PC-9 (cell line): ENCODE measurements at places on chromosomes 3 and 15. TPM values are rescaled to one million over a fixed set of nuclear protein-coding genes. Genes with fewer than 3 reads are reported as not detected.

- DNase-seq, result no peak
Measured at GRCh38 chr3:191030929-191031328, 168.1 kb upstream of the OSTN start.

DNA sequence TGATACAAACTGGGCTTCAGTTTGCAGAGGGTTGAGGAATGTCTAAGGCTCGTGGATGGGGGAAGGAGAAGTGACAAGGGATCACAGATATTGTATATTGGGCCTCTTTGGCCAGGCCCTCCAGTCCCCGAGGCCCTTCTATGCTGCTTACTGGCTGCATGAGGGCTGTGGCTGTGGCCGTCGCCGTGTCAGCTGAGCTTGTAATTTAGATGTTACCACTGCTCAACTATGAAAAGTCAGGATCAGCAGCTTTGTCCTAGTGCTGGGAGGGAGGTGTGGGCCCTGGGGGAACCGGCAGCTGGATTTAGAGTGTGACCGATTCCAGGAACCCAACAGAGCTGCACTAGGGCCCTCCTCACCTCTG, 51.6 kb downstream of the CACNA1D start:
- DNase-seq, result no peak

DNA sequence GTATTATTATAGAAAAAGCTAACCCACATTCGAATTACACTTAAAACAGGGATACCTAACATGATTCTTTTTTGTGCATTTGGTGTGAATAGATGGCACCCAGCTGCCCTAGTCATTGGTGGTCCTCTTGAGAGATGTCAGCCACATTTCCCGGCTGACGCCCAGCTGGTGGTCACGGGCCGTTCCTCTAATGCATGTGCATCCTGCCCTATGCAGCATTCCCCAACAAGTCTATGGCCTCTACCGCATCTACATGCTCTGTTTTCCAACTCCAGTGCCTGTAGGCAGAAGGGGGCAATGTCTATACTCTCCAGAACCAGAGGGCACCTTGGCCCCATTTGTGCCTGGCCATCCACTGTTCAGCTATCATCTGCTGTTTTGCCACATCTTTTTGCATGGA, 78.6 kb upstream of the PRICKLE2 start:
- DNase-seq, result no peak

DNA sequence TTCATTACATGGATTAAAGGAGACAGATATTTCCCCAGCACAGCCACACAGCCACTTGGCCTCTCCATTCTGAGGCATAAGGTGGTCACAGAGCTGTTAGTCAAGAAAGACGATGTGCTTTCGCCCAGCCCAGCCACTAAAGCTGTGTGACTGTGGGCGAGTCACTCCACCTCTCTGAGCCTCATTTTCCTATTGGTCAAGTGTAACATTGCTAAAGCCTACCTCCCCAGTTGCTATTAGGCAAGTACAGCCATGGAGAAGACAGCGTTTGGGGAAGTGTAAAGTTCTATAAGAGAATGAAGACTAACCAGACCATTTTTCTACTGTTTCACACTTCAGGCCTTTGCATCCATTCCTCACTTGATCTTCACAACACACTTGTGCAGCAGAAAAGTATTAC, 24.1 kb downstream of the TMEM40 start:
- no peak for DNase-seq

DNA sequence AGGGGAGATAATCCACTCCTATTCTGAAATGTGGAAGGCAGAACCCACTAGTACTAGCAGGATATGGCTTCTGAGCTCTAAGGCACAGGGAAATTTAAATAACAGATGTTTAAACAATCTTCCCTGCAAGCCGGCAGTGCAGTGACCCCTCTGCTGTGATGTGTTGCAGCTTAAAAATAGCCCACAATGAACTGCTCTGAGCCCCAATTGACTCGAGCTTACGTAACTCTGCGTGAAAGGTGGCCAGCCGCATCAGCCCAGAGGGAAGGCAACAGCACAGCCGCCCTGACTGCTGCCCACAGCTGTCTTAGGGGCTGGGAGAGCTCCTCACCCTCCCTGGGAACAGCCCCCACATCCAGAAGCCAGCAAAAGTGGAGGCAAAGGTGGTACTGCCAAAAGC, 12.5 kb upstream of the CAMKV start:
- no peak for DNase-seq

- DNase-seq, result peak; percentile 87
Measured at GRCh38 chr15:100721758-100722550, 119.6 kb downstream of the ASB7 start.

- DNase-seq, result no peak
Measured at GRCh38 chr3:119401503-119402440, 61.6 kb downstream of the TMEM39A start.

GRCh38 chr3:53274938-53275605, 19.2 kb upstream of the TKT start:
- no peak for DNase-seq

DNA sequence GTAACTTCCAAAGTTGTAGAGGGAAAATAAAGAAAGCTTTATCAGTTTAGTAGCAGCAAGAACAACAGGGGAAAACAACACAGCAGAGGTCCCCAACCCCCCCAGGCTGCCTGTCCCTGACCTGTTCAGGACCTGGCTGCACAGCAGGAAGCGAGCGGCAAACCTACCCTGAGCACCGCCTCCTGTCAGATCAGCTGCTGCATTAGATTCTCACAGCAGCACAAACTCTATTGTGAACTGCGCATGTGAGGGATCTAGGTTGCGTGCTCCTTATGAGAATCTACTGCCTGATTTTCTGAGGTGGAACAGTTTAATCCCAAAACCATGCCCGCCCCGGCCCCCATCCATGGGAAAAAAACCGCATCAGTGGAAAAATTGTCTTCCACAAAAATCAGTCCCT, 40.3 kb downstream of the USP50 start:
- DNase-seq, result no peak

GRCh38 chr3:147712357-147712756, 303.2 kb downstream of the ZIC1 start:
- DNase-seq, result no peak

- no peak for DNase-seq
Measured at GRCh38 chr3:99921986-99922385, 104.3 kb downstream of the CMSS1 start.

DNA sequence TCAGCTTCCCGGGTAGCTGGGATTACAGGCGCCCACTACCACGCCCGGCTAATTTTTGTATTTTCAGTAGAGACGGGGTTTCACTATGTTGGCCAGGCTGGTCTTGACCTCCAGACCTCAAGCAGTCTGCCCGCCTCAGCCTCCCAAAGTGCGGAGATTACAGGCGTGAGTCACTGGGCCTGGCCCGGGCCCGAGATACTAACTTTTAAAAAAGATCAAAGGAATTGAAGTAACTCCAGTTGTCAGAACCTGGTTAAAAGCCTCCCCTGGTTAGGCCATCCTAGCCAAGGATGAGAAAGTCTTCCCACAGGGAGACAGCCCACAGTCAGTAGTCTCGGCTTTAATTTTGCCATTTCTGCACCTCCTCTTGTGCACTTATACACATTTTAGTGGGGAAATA, 212.3 kb upstream of the MCTP2 start:
- no peak for DNase-seq

DNA sequence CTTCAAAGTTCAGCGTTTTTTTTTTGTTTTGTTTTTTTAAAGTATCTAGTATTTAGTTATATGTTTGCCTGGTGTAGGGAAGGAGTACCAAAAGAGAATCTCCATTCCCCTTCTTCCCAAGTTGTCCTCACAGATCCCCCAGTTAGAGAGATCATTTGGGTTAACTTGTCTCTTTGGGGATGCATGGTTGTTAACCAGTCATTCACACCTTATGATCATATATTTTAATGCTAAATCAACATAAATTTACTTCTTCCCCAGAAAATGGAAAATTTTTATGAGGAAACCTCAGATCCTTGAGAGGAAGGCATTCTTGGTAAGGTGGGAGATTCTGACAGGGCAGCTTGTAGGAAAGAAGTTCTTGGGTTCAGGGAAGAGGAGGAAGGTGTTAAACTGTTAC, 1.5 kb upstream of the MGA start:
- DNase-seq, result no peak

DNA sequence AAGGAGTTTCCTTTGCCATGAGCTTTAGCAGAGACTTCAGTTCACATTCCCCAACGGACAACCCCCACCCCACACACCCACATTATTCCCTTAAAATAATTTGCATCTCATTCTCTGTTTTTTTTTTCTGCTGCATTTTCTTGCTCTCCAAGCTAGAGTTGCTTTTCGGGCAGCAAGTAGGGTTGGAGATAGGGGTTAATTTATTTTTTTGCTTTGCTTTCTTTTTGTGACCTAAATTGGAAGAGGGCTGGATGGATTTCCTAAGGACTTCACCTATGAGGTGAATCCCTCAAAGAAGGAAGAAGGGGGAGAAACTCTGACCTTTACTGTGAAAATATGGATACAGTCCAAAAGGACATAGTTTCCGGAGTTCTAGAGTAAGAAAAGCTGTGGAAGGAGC, 6.6 kb downstream of the SOX2 start:
- DNase-seq, result no peak

DNA sequence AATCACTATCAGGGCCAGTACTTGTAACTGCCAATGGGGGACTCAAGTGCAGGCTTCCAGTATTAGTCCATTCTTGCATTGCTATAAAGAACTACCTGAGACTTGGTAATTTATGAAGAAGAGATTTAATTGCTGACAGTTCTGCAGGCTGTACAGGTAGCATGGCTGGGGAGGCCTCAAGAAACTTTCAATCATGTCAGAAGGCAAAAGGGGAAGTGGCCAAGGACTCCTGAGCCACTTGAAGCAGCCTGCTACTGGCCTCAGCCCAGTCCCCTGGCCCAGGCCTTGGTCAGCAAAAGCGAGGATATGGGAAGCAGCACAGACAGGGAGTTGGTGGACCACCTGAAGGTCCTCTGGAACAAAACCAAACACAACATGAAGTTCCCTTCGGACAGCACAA, 29.2 kb upstream of the OR5K1 start:
- no peak for DNase-seq

- no peak for DNase-seq
Measured at GRCh38 chr15:35007397-35007796, 19.3 kb upstream of the ZNF770 start.

GRCh38 chr3:165383381-165383780, 187.2 kb upstream of the SLITRK3 start:
- DNase-seq, result no peak

DNA sequence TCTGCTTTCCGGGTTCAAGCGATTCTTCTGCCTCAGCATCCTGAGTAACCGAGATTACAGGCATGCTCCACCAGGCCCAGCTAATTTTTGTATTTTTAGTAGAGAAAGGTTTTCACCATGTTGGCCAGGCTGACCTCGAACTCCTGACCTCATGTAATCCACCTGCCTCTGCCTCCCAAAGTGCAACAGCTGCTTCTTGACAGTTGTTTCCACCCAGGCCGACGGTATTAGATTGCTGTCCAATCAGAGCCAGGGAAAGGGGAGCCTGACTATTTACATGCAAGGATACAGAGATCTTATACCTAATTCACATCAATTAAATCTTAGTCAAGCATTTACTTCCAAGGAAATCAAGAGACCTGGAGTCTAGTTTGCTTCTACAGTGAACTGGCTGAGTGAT, 4.0 kb upstream of the CAPN3 start:
- DNase-seq, result no peak

DNA sequence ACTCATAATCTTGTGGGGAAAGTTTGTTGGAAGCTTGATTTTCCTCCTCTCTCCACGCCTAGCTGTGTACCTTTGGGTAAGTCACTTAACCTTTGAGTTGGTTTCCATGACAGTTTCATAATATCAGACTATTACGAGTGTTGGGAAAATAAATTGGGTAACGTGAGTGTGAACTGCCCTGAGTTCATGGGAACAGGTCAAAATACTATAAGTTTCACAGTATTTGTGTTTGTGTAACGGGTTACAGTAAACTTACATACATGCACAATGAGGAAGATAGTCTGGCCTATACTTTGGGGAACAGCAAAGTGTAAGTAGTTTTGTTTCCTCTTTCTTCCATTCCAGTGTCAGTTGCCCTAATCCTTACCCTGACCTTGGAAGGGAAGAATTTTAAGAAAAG, 509.9 kb downstream of the MECOM start:
- no peak for DNase-seq

DNA sequence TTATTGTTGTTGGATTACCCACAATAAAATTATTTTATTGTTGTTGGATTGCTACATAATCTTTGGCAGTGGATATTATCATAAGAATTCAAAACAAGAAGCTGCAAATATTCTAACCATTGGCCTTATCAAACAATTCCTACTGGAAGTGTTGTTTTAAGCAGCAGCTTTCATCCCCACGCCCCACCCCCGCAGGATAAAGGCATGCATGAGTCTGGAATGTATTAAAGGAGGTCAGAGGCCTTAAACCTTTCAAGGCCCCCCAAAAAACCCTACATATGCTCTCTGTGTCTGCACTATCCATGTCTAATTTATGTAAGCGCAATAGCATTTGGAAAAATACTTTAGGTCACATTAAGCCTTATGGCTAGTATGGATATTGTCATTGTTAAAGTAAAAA, 23.1 kb downstream of the P3H2 start:
- DNase-seq, result no peak

- DNase-seq, result no peak
Measured at GRCh38 chr3:31550452-31551251, 17.9 kb downstream of the STT3B start.

Gene CELSR3
- 9.9 and 11.6 TPM in 2 replicates for total RNA-seq

Gene ULK4
- 5.9 and 8.7 TPM in 2 replicates for total RNA-seq

Gene ZNF502
- total RNA-seq, result 2.1 and 2.8 TPM in 2 replicates

Gene NPAP1
- not detected in 2 replicates for total RNA-seq

Gene DAPK2
- 11.0 and 19.6 TPM in 2 replicates for total RNA-seq

Gene HGD
- 0.65 and 0.85 TPM in 2 replicates for total RNA-seq

Gene GPR171
- total RNA-seq, result not detected in 2 replicates

Gene SH2D7
- total RNA-seq, result not detected in 2 replicates

Gene DGKG
- 9.8 and 20.0 TPM in 2 replicates for total RNA-seq

Gene NAA80
- 25.2 and 25.7 TPM in 2 replicates for total RNA-seq
